T1000 (cell line): ENCODE measurements at places on chromosomes 6 and 20.

GRCh38 chr6:158194487-158195280 is 26.5 kb downstream of the GTF2H5 start:
- no peak for DNase-seq

- DNase-seq, result peak; percentile 97
Observed at GRCh38 chr20:3811467-3812258, 8.7 kb upstream of the AP5S1 start.

- no peak for DNase-seq
Observed at GRCh38 chr6:139706912-139707311, 332.5 kb upstream of the CITED2 start.

DNA sequence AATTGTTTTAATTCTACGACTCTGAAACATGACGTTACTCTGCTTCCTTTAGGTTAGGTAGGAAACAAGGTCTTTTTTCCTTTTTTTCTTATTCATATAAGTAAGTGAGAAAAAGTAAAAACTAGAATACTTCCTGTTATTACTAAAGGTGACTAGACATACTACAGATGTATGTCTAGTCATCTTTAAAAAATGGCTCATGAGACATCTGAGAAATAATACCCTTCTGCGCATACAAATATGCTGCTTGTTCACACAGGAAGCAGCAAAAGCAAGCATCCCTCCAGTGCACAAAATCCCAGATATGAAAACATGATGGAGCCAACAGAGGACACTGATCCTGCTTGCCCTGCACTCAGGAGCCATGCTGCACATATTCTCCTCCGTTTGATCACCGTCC is 699.1 kb downstream of the EPM2A start:
- no peak for DNase-seq

DNA sequence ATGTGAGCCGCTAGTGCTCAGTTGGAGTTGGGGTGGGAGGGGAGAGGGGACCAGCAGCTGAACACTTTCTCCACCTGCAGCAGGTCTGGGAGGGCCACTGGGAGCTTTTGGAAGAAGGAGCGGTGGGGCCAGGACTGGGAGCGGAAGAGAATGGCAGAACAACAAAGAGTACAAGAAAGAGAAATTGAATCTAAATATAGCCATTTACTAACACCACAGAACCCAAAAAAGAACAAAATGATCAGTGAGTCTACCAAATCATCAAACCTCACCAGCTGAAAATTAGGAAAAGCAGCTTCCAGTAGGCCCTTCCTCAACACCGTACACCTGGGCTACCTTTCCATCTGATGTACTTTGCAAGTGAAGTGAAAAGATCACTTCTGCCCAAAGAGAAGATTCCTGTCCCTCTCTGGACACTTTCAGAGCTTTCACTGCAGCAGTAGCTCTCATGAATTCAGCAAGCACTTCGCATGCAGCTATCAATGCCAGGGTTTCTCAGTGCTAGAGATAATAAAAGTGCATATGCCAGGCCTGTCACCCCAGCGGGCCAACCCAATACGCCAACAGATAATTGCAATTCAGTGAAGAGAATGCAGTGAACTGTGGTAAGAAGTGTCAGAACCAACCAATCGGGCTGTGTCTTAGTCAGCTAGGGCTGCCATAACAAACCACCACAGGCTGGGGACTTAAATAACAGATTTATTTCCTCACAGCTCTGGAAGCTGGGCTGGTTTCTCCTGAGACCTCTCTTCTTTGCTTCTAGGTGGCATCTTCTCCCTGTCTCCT is 597 bp downstream of the LY86 start:
- no peak for DNase-seq

- no peak for DNase-seq
Observed at GRCh38 chr6:91045161-91045560, 458.3 kb upstream of the MAP3K7 start.

DNA sequence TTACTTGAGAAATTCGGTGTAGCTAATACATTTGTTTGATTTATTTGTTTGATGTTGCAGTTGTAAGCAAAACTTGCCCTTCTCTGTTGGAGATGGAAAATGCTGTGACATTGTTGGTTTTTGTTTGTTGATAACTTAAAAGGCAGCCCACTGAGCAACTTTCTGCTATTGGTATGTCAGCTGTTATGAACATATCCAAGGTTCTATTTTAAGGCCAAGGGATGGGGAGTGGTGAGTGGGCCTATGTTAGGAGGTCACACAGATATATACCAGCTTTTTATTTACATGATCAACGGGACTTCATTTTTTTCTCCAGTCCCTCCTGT is 5.7 kb downstream of the QKI start:
- DNase-seq, result no peak

DNA sequence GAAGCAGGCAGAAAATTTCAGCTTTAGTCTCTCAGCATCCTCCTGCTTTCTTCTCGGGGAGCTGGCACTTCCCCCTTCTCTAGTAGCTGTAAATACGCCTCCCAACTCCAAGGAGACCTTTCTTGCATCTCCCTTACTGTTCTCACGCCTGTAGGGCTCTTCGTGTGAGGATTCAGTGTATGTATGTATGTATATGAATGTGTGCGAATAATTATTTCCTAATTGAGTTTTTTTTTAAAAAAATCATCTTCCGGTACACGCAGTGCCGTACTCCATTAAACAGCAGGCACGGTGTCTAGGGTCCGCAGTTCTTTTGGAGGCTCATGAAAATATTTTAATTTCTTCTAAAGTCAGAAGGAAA is 85.4 kb downstream of the HFE start:
- no peak for DNase-seq

DNA sequence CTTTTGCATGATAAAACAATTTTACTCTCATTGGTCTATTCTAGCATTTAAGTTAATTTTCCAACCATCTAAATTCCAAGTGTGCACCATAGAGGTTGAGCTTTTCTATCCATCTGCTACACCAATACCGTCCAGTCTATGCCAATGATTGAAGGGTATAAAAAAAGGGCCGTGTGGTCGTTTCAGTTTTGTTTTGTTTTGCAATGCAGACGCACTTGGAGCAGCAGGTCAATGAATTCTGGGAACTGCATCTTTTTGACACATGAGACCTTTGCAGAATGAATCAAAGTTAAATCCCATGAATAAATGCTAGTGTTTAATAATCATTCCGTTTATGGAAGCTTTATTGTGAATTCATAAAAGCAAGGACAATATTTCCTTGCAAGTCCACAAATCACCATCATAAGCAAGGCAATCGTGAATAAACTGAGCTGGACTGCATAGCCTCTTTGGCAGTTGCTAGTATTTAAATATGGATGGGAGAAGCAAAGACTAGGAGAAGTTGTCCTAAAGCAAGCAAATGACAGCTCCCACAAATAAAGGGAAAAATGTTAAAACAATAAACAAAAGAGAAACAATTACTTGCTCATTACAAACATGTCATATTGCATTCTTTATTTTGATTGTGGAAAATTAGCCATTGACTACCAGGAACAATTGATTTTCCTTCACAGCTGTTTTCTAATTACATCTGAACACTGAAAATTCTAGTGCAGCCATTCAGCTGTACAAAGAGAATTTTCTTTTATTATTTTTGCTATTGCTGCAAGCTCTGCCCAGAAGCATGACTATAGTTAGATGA is 649.7 kb upstream of the GJE1 start:
- DNase-seq, result no peak

DNA sequence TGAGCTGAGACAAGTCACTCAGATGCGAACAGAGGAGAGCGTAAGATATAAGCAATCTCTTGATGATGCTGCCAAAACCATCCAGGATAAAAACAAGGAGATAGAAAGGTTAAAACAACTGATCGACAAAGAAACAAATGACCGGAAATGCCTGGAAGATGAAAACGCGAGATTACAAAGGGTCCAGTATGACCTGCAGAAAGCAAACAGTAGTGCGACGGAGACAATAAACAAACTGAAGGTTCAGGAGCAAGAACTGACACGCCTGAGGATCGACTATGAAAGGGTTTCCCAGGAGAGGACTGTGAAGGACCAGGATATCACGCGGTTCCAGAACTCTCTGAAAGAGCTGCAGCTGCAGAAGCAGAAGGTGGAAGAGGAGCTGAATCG is 9.5 kb upstream of the SNRNP48 start:
- DNase-seq, result no peak

- DNase-seq, result no peak
Observed at GRCh38 chr20:51220293-51220706, 197.4 kb upstream of the KCNG1 start.

DNA sequence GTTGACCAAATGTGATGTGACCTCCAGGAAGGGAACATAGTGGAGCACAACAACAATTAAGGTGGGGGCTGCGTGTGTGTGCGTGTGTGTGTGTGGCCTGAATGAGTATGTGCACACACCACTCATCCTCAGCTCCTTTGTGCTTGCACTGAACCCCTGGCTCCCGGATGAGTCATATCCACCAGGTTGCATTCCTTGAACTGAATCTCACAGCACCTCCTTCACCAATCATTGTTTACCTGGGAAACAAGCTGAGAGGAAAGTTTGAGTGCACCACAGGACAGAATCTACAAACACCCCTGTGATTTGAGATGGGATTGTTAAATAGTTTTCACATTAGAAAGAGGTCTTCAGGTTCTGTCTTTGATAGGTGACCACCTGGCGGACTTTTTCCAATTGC is 33.7 kb upstream of the GPR6 start:
- no peak for DNase-seq

DNA sequence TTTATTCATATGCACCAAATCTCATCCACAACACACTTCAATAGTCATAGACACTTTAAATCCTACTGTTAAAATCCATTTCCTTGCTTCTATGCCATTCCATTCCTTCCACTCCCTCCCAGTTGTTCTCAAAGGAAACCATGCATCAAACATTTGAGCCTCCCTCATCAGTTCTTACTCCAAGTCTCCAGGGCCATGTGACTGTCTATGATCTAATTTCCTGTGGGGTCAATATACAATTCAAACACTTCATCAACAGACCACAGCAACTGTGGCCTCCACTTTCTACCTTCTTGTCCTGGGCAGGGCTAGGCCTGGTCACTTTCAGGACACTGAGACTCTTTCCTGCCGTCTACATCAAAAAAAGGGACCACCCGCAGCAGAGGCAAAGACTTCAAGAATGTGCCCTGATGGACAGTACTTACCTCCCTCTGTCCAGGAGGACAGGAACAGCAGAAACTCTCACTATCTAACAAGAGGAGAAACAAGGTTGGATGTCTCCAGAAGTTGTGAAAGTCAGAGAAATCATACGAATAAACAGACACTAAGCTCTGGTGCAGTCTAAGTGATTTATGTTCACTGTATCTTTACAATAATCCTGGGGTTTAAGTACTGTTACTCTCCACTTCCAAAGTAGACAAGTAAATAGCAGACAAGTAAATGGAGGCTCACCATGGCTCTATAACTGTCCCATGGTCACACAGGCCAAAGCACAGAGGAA is 160.2 kb downstream of the QRSL1 start:
- no peak for DNase-seq

DNA sequence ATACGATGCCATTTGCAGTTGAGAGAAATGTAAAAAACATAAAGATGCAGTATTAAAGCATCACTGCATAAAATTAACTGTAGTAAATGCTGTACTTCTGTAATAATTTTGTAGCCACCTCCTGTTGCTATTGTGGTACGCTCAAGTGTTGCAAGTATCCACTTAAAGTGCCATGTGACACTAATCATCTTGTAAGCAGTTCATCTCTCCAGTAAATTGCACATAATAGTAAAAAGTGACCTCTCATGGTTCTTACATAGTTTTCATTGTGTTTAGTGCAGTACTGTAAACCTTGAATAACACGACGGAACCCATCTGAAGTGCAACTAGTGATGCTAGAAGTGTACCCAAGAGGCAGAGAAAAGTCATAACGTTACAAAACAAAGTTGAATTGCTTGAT is 190.1 kb upstream of the VGLL2 start:
- DNase-seq, result no peak

GRCh38 chr6:127570739-127571389 is 6.1 kb upstream of the C6orf58 start:
- no peak for DNase-seq

DNA sequence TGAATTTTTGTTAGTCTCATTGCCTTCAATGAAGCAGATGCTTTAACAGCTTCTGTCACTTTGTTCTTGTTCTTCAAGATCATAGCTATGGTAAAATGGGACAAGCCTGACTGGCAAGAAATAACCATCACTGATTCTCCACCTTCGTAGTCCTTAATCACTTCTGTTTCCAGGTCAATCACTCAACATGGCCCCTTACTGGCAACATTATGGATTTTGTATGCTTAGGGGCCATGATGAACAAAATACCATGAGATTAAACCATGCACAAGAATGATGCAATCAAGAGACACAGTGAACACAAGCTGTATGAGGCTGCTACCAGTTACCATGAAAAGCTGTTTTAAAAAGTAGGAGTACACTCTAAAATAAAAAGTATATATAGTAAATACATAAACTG is 32.8 kb downstream of the ADNP start:
- DNase-seq, result no peak

DNA sequence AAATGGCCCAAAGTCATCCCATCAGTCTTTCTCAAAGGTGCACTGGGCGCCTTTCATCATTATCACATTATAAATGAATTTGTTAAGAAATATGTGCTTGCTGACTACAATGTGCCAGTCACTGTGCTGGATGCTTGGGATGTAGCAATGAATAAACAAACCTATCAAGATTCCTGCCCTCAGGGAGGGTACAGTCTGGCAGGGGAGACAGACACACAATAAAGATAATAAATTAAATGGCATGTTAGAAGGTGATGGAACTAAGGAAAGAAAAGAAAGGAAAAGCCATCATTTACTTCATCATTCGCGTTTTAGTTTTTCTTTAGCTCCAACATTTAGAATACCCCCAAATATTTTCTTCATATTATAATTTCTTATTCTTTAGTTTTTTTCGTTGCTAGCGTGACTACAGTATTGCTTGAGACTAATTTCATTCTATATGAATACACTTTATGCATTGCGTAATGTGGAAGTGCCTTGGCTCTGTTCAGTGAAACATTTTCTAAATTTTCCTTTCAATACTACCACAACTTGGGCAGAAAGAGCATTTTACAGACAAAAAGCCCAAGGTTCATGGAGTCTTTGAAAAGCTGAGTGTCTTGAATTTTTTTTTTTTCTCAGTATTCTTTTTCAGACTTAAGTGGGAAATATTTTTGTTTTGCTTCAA is 48.7 kb upstream of the CITED2 start:
- no peak for DNase-seq

- DNase-seq, result no peak
Observed at GRCh38 chr6:85569323-85569722, 24.3 kb downstream of the SNX14 start.

GRCh38 chr6:24391208-24391607 is 11.5 kb upstream of the MRS2 start:
- DNase-seq, result no peak

GRCh38 chr20:12435268-12435667 is 517.6 kb downstream of the BTBD3 start:
- no peak for DNase-seq

- no peak for DNase-seq
Observed at GRCh38 chr20:54078296-54078984, 8.0 kb upstream of the BCAS1 start.

GRCh38 chr6:99282479-99283062 is 66.9 kb downstream of the FAXC start:
- DNase-seq, result no peak

- DNase-seq, result no peak
Observed at GRCh38 chr6:12262236-12263061, 27.7 kb upstream of the EDN1 start.
